ENCODE measurements at places on chromosomes 6 and 20.

GRCh38 chr6:97465877-97466561 is 183.0 kb upstream of the MMS22L start:
- DNase-seq, result no peak

DNA sequence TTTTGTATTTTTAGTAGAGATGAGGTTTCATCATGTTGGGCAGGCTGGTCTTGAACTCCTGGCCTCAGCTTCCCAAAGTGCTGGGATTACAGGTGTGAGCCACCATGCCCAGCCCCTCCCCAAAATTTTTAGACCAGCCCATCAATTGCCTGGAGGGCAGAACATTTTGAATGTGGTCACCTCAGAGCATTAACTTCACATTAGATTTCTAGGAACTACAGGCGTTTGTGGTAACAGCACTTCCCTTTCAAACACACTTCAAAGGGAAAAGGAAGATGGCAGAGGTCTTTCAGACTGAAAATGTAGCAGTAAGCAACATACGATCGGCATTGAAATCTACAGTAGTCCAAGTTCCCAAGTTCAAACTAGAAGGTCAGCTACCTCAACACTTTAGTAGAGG is 12.3 kb upstream of the SLA2 start:
- peak; percentile 74 for DNase-seq

DNA sequence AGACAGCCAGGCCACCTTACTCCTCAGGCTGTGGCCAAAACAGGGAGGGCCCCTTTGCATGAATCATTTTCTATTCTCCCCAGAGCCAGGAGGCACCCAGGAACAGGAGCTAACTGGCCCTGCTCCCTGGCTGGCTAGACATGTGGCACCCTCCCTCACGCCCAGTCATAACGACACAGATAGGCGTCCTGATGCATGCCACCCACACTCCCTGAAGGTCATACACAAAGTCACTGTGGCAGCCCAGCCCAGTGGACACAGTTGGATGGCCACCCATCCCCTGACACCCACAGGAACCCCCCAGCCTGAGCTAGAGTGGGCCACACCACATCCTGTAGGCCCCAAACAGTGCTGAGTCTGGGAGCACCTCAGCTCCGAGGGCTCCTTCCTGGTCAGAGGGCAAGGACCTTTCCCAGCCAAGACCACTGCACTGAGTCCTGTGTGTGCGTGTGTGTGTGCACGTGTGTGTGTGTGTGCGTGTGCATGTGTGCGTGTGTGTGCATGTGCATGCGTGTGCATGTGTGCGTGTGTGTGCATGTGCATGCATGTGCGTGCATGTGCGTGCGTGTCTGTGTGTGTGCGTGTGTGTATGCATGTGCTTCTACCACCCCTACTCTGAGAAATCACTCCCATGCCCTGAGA is 21.6 kb downstream of the TFEB start:
- DNase-seq, result no peak

- DNase-seq, result no peak
These were observed 35.8 kb downstream of the PHIP start for GRCh38 chr6:79042088-79042798.

DNA sequence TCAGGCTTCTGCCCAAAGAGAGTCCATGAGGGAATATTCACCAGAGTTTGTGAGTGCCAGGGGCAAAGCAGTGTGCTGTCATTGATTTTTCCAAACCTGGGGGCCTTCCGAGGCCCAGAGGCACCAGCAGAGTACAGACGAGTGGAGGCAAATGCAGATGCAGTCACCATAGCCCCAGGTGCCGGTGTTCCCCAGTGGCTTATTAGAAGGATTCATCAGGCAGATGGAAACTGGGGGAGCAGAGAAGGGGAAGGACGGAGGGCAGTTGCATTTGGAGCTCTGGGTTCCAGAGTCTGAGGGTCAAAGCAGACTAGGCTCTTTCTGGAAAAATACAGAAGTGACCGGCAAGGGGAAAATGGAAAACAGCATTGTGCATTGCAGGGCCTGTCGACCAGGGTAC is 184.2 kb downstream of the ANKRD60 start:
- DNase-seq, result no peak

DNA sequence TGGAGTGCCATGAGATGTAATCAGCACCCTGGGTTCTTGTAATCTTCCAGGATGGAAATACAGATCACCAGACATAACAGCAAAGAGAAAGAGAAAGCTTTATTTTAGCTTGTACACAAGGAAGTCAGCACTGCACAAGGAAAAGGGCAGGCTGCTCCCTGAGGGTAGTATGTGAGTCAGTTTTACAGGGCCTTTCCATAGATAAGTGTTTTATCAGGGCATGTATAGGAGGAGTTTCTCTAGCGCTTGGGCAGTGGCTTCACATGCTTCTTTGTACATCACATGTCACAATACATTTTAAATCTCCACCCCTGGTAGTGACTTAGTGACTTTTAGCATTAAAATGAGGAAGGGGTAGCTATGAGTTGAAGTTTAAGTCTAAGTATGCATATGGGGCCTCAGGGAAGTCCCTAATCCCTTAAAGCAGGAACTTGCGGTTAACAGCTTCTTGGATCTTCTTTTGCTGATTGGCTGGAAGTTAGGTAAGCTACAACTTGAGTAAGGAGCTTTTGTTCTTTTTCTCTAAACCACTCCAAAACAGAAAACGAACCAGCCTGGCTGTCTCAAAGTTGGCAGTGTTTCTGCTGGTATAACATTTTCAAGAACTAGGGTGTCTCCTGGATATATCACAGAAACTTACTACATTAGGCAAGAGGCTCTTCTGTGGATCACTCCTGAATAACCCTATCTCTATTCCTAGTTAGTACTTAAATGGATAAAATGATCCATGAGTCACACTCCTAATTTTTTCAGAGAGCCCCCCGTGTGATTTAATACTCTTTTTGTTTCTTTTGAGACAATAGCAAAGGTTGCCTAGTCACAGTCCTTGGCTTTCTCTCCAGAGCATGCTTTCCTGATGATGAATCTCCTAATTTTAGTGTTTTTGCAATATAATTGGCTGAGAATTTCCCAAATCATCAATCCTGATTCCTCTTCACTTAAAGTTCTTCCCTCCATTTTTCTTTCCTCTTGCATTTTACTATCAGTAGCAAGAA is 60.2 kb downstream of the MRAP2 start:
- peak; percentile 48 for DNase-seq

GRCh38 chr6:163327165-163327880 is 87.2 kb upstream of the QKI start:
- no peak for DNase-seq

- peak; percentile 42 for DNase-seq
These were observed 38.4 kb downstream of the ZMYND8 start for GRCh38 chr20:47318027-47318585.

- peak; percentile 88 for DNase-seq
These were observed 14.3 kb upstream of the NCOA3 start for GRCh38 chr20:47487175-47487917.

DNA sequence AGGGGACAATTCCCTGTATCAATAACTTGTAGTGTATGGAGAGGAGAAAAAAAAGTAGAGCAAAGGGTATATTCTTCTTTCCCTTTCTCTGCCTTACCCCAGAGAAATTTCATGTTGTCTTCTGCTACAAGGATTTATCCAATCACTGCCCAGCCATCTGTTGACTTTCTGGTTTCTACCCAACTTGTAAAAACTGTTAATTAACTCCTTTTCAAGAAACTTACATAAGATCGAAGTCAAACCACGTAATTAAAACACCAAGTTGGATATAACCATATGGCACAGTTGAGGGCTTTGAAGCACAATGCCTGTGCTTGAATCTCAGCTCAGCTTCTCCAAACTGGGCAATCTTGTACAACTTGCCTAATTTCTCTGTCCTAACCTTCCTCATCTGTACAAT is 99.5 kb downstream of the MAN1A1 start:
- peak; percentile 21 for DNase-seq

DNA sequence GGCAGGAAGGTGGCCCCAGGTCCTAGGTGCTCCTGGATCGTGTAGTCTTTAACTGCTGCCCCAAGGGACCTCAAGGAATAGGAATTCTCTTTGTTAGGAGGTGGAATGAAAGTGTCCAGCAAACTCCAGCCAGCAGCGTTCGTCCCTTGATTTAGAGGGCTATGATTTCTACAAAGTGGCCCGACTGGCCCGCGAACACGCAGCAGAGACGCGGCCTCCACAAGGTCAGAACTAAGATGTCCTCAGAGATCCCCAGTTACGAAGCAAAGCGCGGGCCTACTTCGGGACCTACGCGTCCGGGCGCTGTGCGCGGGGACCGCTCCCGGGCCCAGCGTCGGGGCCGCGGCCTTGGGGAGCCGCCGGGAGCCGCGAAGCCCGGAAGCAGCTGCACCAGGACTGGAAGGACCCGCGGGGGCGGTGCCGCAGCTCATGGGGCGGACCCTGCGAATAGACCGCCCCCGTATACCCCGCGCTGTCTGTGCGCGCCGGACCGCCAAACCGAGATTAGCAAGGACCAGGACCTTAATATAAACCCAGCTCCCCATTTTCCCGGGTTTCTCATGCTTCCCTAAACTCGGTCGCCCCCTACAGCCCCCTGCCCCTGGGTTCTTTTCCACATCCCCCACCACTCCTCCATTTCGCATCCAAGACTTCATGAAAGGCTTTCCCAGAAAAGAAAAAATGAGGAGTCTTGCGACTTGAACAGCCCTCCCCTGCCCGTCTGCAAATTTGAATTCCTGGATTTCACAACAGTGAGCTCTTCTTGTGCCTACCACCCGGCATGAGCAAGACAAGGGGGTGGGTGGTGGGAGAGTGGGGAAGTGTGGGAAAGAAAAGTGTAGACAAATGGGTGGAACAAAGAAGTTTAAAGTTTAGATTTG is at the start of gene C6orf47:
Gene C6orf47 (minus strand): TSS at position 398 of the 881 bp plus-strand sequence. CDS start 831 bp downstream, outside the sequence.
- peak; percentile 95 for DNase-seq

DNA sequence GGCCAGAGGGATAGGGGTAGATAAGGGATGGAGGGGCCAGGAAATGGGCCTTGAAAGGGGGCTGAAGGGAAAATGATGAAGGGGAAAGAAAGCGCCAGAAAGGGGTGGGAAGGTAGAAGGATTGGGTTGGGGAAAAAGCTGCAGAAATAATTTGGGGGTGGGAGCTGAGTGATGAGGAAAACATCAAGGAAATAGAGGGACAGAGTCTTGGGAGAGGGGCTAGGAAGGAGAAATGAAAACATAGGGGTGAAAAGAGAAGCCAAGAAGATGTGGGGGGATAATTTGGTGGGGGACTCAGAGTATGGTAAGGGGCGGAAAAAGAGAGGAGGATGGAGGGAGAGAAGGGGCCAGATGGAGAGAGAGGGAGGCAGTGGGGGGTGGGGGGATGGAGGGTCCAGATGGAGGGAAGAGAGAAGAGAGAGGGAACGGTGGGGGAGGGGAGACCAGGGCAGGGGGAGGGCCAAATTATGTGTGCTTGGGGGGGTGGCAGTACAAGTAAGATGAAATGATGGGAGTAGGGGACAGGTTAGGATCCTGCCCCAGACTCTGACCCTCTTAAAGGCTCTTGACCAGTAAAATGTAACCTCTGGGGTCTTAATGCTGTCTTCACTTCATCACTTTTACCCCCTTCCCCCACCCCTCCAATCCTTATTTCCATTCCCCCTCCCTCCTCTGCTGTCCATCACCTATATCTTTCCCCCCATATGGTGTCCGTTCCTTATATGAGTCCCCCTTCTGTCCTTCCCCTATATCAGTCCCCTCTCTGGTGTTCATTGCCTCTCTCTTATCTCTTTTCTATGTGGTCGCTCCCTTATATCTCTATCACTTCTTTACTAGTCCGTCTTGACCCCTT is 852 bp downstream of the SYNGAP1 start:
- peak; percentile 71 for DNase-seq

DNA sequence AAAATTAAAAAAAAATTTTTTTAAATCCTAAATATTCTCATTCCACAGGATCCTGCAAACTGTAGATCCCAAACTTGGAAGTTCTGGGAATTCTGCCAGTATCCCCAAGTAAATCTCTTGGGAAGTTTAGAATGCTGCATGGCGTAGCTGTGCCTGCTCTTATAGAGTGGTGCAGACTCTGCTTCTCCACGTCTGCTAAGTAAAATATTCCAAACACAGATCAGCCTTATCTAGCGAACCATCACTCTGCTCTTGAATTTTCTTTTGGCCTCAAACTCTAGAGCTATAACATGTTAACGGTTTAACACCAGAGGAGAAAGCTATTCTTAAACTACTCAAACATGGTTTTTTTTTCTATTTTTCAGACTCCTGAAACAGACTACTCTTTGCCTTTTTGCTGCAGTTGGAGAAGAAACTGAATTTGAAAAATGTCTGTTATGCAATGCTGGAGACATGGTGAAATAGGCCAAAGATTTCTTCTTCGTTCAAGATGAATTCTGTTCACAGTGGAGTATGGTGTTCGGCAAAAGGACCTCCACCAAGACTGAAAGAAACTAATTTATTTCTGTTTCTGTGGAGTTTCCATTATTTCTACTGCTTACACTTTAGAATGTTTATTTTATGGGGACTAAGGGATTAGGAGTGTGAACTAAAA is 138.5 kb upstream of the AKAP12 start:
- no peak for DNase-seq

GRCh38 chr6:42786525-42786985 is 4.7 kb downstream of the BICRAL start:
- DNase-seq, result no peak

DNA sequence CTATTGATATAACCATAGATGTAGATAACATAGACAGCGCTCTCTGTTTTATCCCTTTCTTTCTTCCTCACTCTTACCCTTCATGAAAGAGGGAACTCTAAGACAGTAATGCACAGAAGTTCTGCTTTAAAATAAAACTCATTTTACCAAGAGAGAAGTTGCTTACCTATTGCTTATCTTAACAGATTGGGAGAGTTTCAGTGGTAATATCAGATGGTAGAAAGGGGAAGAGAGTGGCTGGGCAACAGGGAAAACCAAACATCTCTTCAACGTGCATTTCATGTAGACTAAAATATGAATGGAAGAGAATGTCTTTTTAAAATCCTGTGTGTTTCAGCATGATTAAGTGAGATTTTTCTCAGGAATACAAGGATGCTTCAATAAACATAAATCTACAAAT is 45.3 kb upstream of the SIRPG start:
- peak; percentile 36 for DNase-seq

GRCh38 chr6:42007286-42008137 is 42.8 kb upstream of the TAF8 start:
- DNase-seq, result peak; percentile 64

- no peak for DNase-seq
These were observed 11.7 kb downstream of the ADNP start for GRCh38 chr20:50919567-50919966.

DNA sequence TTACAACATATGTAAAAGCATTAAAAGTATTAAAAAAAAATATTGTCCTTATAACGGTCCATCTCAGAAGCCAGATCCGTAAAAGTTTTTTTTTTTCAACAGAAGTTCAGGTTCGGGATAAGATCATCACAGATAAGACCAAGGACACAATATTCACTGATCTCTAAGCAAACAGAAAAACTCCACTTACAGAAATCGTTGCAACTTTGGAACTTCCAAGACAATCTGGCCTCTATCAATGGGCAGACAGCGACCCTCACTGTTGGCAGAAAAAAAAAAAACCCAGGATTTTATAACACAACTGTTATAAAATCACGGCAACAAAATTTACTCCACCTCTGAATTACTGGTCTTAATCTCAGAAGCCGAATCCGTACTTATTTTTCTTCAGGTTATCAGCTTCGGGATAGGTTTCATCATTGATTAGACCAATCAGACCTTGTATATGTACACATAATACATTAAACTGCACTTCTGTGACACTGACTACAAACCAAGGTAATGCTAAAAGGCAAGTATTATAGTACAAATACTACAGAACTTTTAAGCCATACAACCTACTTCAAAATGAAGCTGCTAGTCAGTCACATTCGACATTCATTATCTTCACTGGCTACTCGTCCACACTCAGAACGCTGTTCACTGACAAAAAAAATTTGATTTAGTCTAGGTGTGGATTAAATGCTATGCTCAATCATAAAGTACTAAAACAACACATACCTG is 34.7 kb upstream of the SYNCRIP start:
- DNase-seq, result peak; percentile 60

Measured in hematopoietic multipotent progenitor cell treated with erythropoietin and hydrocortisone succinate and interleukin-3 and kit ligand, for 4 days (in vitro differentiated cells).